ENCODE measurements at places on chromosomes 4 and X. TPM values are rescaled to one million over a fixed set of nuclear protein-coding genes. Genes with fewer than 3 reads are reported as not detected.

GRCh38 chr4:82818664-82819662 lies 20.4 kb upstream of the SCD5 start:
- no peak for DNase-seq

DNA sequence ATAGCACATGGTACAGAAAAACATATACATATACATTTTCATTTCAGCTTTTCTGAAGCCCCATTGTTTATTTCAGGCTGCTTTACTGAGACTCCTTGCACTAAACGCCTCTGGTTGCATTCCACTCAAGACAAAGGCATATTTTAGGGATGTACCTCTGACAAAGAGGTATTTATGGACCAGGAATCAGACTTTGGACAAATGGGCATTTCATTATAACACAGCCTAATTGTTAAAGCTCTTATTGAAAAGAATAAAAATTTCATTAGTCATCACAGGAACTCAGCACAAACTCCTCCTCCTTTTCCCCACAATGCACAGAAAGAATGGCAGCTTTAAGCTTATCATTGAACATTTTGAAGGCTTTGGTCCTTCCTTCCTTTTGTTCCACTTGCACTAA lies 62.9 kb upstream of the UGT8 start:
- no peak for DNase-seq

ACE2 gene
- under 0.01 TPM for total RNA-seq

MCF2 gene
- 17.9 TPM for total RNA-seq
